ENCODE measurements at places on chromosomes 7 and 10.

GRCh38 chr7:131733604-131734003 is 177.2 kb upstream of the PODXL start:
- no peak for DNase-seq

- DNase-seq: peak; percentile 82
These were observed 97.7 kb downstream of the SH3PXD2A start for GRCh38 chr10:103757531-103758293.

GRCh38 chr7:115260381-115260780 is 338.5 kb downstream of the MDFIC start:
- no peak for DNase-seq

- no peak for DNase-seq
These were observed 16.0 kb downstream of the WAC start for GRCh38 chr10:28548781-28549498.

GRCh38 chr7:111756687-111757178 is 194.4 kb upstream of the IMMP2L start:
- peak; percentile 45 for DNase-seq

DNA sequence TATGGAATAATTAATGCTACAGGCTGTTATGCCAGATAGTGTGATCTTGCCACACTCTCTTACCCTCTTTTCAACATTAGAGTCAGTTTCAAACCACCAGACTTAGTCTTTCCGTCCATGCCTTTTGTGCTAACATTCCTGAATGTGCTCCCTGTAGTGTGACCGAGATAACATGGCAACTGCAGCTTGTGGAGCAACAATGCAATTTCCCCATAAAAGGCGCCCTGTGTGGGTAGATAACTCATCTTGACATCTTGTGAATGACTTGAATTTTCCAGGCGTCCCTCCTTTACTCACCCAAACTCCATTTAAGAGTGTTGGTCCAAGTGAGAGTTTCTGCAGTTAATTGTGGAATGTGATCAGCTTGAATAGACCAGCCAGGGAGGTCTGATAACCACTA is 99.6 kb downstream of the DNAH11 start:
- no peak for DNase-seq

- DNase-seq: no peak
These were observed 27.1 kb downstream of the BMS1 start for GRCh38 chr10:42809676-42810075.
